Caki2 (cell line): ENCODE measurements at places on chromosomes 12 and 14.

DNA sequence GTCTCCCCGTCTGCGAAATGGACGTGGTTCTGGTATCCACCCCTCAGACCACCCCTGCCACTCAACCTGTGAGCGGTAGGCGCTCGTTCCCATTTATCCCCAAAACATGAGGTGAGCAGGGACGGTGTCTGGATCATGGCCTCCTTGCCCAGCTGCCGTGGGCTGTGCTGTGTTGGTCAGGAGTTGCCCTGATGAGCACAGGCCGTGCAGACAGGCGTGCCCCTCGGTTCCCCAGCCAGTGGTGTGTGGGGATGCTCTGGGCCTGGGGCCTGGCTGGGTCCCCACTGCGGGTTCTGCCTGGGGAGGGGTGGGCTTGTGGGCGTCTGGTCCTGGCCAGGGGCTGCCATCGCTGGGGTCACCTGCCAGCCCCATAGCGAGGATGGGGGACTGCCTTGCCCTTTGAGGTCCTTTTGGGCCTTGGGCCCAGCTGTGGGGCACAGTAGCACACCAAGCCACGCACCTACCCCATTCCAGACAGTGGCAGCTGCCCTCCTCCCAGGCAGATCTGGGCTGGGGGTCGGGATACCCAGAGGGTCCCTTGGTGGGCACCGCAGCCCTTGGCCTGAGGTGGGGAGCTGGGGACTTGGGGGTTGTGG, 11.3 kb upstream of the PUS1 start:
- no peak for DNase-seq

- DNase-seq: no peak
These were observed 261.4 kb downstream of the TTC8 start for GRCh38 chr14:89085737-89086382.

DNA sequence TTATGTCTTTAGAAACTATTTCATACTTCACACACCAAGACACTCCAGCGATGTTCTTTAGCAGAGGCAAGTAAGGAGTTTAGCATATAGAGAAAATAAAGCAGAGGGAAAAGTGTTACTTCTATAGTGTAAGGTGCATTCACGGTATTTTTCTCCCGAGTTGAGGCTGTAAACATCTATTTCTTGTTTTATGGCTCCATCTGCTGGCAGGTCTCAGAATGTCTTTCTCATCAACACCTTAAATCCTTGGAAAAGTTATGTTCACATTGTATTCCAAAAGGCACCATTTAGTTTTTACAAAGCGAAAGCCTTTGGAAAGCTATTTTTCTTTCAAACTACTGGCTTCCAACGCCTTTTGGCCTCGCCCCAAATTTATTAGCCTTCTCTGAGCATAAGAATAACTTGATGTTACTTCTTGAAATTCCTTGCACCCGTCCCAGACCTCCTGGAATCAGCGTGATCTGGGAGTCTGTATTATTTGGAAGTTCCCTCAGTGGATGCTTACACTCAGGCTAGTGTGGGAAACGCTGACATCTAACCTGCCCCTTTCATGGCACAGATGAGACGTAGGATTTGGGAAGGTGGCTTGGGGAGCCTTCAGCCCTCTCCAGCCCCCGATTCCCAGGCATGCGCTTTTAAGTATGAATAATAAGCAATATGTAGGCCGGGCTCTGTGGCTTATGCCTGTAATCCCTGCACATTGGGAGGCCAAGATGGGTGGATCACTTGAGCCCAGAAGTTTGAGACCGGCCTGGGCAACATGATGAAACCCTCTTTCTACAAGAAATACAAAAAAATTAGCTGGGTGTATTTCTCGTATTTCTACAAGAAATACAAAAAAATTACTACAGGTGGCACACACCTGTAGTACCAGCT, 1.9 kb upstream of the PIWIL1 start:
- DNase-seq: peak; percentile 33

- DNase-seq: no peak
These were observed 46.1 kb downstream of the MSRB3 start for GRCh38 chr12:65324551-65324950.

GRCh38 chr12:130054803-130055202, 107.5 kb upstream of the FZD10 start:
- DNase-seq: no peak
